ENCODE measurements at places on chromosomes 1 and 21.

- no peak for DNase-seq
Measured at GRCh38 chr1:29585656-29586055, 349.3 kb downstream of the PTPRU start.

GRCh38 chr1:29249951-29250581 lies 13.7 kb downstream of the PTPRU start:
- DNase-seq, result no peak

- no peak for DNase-seq
Measured at GRCh38 chr1:83750201-83750600, 248.7 kb downstream of the TTLL7 start.

GRCh38 chr1:185585770-185586169 lies 148.4 kb upstream of the HMCN1 start:
- DNase-seq, result no peak

GRCh38 chr1:228306275-228307217 lies 98.7 kb downstream of the OBSCN start:
- DNase-seq, result no peak

DNA sequence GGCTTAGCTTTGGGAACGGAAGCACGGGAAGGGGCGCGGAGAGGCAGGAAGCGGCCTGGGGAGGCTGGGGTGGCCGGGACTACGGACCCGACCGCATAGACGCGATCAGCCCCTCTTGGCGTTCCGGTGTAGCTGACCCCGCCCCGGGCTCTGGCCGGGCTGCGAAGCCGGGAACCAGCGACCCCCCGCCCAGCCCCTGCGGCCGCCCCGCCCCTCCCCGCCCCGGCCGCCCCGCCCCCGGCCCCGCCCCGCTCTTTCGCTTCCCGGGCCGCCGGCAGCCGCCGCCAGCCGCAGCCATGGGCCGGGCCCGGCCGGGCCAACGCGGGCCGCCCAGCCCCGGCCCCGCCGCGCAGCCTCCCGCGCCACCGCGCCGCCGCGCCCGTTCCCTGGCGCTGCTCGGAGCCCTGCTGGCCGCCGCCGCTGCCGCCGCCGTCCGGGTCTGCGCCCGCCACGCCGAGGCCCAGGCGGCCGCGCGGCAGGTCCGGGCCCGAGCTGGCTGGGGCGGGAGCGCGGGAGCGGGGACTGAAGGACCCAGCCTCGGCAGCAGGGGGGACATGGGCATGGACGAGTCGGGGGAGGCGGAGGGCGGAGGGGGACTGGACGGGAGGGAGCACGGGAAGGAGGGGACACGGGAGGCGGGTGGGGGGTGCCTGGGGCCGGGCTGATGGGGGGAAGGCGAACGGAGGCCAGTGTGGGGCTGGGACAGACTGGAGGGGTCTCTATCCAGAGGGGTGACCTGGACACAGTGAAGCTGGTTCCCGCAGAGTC lies at the start of gene SELENON:
SELENON (plus strand) TSS at position 259 of the 768 bp plus-strand sequence; CDS start at position 297, 38 bp downstream.
- DNase-seq, result no peak

Measured in stimulated activated CD8-positive, alpha-beta memory T cell treated with anti-CD3 and anti-CD28 coated beads, Interleukin-2, amount 100 ng/mL, for 1 hour (primary cell).